ENCODE measurements at places on chromosomes 12 and 14. TPM values are rescaled to one million over a fixed set of nuclear protein-coding genes. Genes with fewer than 3 reads are reported as not detected.

DNA sequence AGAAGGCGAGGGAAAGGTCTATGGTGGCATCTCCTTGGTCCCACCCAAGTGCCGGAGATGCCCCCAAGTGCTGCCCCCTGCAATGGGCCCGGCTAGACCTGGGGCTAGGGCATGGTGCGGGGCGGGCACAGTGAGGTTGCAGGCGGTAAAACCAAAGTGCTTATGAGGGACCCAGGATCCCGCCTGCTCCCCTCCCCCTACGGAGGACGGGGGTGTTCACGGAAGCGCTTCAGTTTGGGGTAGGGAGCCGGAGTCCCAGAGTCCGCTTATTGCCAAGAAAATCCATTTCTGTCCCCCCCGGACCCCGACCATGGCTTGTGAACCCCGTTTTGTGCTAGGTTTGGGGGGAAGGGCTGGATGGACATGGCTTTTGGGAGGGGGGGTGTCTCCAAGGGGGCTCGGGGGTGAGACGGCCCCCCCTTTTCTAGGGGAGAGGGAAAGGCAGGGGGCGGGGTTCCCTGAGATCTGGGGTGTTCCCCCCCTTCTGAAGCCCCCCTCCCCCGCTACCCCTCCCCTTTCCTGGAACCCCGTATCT, 5.4 kb upstream of the GPR84 start:
- no peak for DNase-seq

ACRBP gene
- total RNA-seq, result 2.4 TPM

GRCh38 chr12:15534874-15535273, 212.6 kb downstream of the PTPRO start:
- DNase-seq, result no peak

DNA sequence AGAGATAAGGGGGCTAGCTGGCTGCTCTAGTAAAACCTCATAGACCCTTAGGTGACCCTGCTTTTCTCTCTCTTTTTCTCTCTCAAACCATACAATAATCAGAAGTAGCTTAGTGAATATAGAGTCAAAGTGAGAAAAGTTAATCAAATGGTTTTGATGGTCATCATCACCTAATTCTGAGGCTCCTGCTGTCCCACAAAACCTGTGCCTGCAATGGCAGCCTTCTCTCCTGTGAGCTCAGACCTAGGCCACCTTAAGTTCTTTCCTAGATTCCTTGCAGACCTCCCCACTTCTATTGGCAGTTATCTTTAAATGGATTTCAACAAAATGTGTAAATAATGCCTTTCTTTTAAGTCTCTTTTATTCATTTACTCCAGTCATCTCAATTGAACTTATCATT, 1.5 kb upstream of the RPAP3 start:
- DNase-seq, result no peak

KRT6A gene
- total RNA-seq, result not detected

PRKCH gene
- 0.30 TPM for total RNA-seq

OR4N5 gene
- total RNA-seq, result not detected

- no peak for DNase-seq
These were observed 858.1 kb downstream of the NRXN3 start for GRCh38 chr14:79028281-79028680.

- no peak for DNase-seq
These were observed 36.0 kb downstream of the PPTC7 start for GRCh38 chr12:110547090-110547489.

SMIM41 gene
- total RNA-seq, result not detected

DNA sequence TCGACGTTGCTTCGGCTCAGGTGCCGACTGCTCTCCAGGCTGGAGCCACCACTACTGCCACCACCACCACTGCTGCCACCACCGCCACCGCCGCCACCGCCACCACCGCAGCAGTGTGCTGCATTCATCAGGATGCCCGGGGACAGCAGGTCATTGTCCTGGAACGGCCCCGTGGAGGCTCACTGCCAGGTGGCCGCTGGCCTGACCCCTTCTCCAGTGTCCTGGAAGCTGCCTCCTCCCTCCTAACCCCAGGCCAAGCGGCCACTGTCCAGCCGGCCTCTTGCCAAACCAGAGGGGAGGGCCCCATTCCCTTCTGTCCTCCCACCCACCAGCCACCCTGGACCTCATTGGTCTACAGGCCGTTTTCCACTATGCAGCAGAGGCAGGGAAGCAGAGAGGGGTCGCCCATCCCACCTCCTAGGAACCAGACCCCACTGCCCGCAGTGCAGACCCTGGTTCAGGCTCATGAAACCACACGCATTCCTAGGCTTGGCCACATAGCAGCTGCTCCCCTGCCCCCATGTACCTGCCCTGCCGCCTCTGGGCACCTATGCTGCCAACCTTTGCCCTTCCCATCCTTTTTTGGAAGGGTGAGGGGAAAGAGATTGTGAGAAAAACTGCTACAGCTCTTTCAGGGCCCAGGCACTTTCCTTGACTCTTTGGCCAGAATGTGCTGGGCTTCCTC, 15.2 kb downstream of the ARL6IP4 start:
- DNase-seq, result no peak

- peak; percentile 50 for DNase-seq
These were observed 69.7 kb downstream of the SVOP start for GRCh38 chr12:108950991-108951739.

DNA sequence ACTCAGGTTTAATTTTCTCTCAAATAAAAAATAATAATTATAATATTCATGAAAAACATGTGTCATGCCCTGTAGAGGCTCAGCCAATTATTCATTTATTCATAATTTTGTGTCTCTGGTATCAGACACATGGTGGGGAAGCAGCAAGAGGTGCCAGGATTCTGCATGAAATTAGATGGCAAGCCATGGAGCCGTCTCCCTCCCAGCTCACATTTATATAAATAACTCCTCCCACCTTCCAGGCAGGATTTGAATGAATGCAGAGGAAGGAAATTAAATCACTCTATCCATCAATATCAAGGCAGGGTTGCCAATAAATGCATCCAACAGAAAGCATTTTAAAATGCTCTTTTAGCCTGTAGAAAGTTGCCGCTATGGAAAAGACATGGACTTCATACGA, 98.1 kb downstream of the PTPRR start:
- DNase-seq, result no peak

- DNase-seq, result no peak
These were observed 257.9 kb upstream of the FOXN3 start for GRCh38 chr14:89674936-89675335.

GRCh38 chr12:88889326-88890110, 309.2 kb upstream of the KITLG start:
- DNase-seq, result no peak

GRCh38 chr12:13817131-13817530, 164.3 kb downstream of the GRIN2B start:
- no peak for DNase-seq

- DNase-seq, result no peak
These were observed 40.9 kb downstream of the FBRSL1 start for GRCh38 chr12:132530851-132531250.

KIF26A gene
- total RNA-seq, result 15.2 TPM

GRCh38 chr12:43261701-43262100, 290.3 kb downstream of the ADAMTS20 start:
- DNase-seq, result no peak

DNA sequence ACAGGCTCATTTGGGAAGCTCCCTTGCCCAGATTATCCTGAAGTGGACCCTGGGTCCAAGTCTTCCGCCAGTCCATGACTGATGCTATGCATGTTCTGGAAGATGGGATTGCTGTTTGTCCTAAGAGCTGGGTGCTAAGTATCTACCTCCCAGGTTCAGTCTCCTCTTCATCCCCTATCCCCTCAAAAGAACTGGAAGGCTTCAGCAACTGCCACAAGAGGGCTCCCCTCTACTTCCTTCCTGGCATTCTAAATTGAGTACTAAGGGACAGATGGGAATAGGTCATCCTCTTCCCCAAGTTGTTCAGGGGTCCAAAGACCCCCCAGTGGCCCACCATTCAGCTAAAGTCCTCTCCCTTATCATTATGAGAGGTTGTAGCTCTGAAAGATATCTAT, 9.0 kb upstream of the FKBP11 start:
- no peak for DNase-seq

CCDC177 gene
- total RNA-seq, result 7.5 TPM

GRCh38 chr14:90727082-90727481, 89.1 kb downstream of the TTC7B start:
- no peak for DNase-seq

- no peak for DNase-seq
These were observed 75.6 kb upstream of the DACT1 start for GRCh38 chr14:58562141-58562540.

PCED1B gene
- 0.47 TPM for total RNA-seq

GRCh38 chr14:68528040-68528687, 264.7 kb downstream of the ZFP36L1 start:
- DNase-seq, result no peak

GRCh38 chr12:94309373-94309772, 150.3 kb downstream of the CEP83 start:
- DNase-seq, result no peak

DNA sequence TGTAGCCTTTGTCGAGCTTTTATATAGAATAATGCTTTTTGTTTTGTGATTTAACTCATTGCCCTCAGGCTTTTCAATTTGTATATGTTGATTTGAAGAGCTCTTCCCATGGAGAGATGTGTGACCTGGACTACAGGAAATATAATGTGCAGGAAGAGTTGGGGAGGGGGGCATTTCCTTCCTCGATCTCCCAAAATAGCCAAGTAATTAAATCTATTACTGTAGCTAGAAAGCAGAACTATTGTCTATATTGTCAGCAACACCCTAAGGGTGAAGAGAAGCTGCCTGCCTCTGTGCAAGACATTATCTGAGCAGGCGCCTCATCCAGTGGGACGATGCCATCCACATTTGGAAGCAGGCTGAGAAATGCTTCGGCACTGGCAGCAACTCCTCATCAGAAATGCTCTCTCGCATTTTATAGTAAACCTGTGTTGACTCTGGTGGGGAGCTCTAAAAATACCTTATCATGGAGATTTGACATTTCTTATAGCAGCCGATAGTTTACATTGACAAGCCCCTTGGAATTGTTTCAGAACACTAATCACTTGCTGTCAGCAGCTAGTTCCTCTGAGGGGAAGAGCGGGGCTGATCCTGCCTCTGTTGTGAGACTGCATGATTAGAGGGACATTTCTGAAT, 392.5 kb upstream of the RGS6 start:
- DNase-seq, result no peak

TAOK3 gene
- total RNA-seq, result 15.2 TPM

GRCh38 chr14:101828046-101828445, 66.5 kb downstream of the PPP2R5C start:
- DNase-seq, result no peak

DNA sequence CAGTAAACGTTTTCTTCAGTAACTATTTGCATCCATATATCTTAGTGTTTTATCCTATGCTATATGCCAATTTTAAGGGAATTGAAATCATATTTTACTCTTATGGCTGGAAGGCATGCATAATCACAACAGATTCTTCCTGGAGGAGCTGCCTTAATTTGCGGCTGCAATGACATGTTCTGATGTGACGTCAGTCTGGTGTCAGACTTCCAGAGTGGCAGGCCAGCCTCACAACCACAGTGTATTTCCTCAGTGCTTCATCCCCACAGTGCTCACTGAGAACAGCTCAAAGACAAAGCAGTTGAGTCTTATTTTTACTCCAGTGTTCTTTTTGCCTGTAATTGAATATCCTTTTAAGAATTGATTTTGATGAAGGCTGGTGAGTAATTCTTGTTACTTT, 107.1 kb downstream of the PLEKHA5 start:
- DNase-seq, result peak; percentile 20

DNA sequence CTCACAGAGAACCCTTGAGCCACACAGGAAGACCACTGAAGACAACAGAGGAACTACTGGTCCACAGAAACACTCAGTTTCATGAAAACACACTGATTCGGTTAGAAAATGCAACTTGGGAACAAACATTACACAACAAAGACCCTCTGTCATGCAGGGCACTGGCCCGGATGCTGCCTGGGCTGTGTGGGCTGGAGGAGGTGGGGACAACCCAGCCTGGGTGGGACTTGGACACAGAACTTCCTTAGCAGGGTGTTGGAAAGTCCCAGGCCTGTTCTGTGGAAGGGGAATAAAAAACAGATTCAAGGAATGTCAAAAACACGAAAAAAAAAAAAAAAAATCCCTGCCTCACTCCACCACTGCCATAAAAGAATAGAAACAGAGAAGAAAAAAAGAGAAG, 181.0 kb downstream of the MON2 start:
- no peak for DNase-seq

GRCh38 chr12:77943466-77943865, 112.8 kb downstream of the NAV3 start:
- DNase-seq, result no peak

DNA sequence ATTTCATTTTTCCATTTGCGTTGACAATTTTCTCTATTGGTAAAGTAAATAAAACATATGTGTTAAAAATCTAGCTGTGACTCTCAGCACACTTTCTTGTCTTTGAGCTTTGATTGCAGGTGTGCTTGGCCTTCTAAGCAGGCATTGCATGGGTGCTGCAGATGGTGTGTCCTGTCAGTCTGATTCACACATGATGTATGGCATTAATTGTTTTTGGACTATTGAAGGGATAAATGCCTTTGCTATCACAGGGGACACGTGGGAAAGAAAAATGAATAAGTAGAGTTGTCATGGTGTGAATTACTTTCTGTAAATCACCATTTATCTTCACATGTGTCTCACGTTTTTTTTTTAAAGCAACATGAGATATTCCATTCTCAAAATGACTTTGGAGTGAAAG, 211.3 kb upstream of the NAV3 start:
- DNase-seq, result no peak

KLRG1 gene
- 7.0 TPM for total RNA-seq

P2RX2 gene
- total RNA-seq, result not detected

NCAPD2 gene
- total RNA-seq, result 133 TPM

GRCh38 chr12:75360920-75361319, 26.4 kb downstream of the GLIPR1L1 start:
- no peak for DNase-seq

GRCh38 chr12:54306925-54307741, 6.3 kb upstream of the NFE2 start:
- DNase-seq, result no peak

TFCP2 gene
- total RNA-seq, result 28.5 TPM

- DNase-seq, result no peak
These were observed 292.3 kb downstream of the TMEM121 start for GRCh38 chr14:105818712-105819005.

PLD4 gene
- 0.02 TPM for total RNA-seq

GRCh38 chr14:61154641-61155040, 126.5 kb downstream of the TMEM30B start:
- DNase-seq, result no peak

DNA sequence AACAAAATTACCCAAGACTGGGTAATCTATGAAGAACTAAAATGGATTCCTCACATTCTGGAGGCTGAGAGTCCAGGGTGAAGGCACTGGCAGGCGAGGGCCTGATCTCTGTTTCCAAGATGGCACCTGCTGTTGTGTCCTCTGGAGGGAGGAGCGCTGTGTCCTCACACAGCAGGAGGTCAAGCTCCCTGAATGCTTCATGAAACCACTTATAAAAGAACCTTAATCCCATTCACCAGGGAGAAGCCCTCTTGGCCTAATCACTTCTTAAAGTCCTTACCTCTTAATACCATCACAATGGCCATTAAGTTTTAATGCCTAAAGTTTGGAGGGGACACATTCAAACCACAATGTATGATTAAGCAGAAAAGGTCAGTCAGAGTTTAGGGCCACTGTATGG, 172.4 kb downstream of the EMP1 start:
- DNase-seq, result no peak
